NB4 (cell line): ENCODE measurements at places on chromosomes 16 and 17.

DNA sequence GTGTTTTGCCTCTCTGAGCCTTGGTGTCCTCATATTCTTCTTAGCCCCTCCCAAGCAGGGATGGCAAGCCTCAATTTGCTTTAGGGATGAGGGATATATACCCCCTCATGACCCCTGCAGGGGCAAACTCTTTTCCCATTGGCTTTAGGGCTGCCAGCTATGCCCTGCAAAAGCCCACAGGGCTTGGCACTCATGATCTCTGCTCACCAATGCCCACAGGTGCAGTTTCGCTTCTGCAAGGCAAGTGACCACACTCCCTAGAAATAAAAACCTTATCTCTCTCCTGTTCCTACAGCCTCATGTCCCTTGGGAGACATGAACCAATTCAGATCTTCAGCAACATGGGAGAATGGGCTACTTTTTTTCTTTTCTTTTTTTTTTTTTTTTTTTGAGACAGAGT is 8.8 kb downstream of the BEAN1 start:
- peak; percentile 54 for DNase-seq

GRCh38 chr17:57512691-57513090 is 232.4 kb downstream of the CCDC182 start:
- DNase-seq: no peak

DNA sequence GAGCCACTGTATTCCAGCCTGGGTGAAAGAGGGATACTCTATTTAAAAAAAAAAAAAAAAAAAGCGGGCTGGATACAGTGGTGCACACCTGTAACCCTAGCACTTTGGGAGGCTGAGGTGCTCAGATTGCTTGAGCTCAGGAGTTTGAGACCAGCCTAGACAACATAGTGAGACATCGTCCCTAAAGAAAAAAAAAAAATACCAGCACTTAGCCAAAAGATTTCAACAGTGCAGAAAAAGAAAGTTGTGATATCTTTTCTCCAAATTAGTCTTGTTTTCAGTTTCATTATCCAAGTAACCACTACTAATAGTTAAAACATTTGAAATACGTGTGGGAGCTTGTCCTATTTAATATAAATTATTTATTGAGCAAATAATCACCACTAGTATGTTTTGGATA is 48.7 kb downstream of the TENT4B start:
- no peak for DNase-seq

- peak; percentile 65 for DNase-seq
Measured at GRCh38 chr17:41521574-41522261, 3.0 kb upstream of the KRT15 start.

DNA sequence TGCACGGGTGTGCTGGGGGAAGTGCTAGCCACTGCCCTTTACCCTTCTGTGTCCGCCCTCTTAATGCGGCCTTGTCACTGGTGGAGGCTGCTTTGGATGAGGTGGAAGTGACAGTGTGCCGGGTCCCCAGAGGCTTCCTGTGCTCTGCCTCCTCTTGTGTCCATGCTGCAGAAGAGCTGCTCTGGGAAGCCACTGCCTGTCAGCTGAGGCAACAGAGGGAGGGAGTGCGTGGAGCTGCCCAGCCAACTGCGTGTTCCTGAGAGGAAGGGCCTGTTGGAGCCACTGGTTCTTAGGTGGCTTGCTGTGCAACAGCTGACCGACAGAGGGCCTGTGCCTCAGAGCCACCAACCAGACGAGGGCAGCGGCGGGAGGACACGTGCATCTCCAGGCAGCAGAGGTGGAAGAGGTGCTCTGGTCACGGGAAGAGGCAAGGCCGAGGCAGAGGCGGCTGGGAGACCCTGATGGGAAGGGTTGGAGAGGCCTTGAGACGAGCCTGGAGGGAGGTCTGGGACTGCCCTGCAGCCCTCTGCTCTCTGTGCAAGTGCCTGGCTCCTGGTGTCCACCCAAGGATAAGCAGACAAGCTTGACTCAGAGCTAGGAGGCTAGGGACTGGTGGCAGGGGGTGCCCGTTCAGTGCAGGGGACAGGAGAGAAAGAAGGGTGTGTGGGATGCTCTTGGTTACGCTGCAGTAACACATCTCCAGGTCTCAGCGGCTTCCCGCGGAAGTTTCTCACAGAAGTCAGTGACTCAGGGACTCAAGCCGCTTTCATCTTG is 25.4 kb downstream of the B9D1 start:
- DNase-seq: no peak

DNA sequence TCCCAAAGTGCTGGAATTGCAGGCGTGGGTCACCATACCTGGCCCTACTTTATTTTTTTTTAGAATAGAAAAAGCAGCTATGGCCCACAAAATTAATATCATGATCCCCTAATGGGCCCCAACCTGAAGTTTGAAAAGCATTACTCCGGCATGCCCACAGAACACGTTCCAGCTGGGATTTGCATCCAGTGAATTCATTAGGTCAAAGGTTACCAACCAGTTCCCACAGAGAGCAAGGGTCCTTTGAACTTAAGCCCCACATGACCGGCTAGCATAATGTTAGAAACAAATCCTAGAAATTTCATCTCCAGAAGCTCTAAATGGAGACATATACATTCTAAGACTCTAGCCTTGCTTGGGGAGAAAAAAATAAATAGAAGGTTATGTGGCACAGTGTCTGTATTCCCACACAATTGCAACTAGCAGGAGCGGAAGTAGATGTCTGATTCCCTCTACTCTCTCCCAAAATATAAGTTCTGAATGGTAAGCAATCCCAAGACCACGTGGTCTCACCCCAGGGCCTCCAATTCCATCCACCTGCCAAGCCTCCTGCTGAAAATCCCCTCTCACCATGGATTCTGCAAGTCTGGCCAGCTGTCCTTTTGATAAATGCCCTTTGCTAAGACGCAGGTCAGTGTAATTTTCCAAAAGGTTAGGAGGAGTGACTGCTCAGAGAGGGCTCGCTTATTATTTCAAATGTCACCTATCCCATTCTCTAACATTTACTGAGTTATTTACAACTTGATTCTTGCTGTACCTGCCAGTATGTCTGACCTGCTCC is 395.8 kb downstream of the NPIPA8 start:
- no peak for DNase-seq

DNA sequence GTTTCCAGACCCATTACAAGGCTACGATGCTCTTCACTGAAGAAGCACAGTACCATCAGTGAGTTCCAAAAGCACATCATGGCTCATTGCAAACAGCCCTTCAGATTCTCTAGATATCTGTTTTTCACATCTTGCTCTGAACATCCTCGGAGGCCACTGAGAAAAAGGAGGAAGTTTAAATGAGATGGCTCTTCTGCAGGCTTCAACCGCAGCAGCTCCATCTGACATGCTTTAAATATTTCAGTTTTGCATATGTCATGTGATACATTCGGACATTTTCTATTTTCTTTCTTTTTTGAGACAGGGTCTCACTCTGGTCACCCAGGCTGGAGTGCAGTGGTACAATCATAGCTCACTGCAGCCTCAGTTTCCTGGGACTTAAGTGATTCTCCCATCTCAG is 396.8 kb downstream of the NPIPA8 start:
- DNase-seq: peak; percentile 1

- DNase-seq: peak; percentile 60
Measured at GRCh38 chr17:50210240-50211225, 9.1 kb upstream of the COL1A1 start.

DNA sequence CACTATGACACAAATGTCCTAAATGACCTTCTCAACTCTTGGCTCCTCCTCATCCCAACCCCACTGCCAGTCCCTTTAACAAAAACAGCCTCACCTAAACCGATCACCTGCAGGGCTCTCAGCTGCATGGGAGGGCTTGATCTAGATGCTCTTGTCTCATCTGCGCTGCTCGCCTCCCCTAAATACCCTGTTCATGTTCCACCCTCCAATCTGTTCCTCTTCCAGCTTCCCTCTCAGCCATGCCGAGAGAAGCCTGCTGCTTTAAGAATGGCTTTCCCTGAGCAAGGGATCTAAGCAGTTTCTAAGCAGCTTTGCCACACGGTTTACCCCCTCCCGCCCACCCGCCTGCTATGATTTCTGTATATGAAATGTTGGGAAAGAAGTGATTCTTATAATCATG is 23.7 kb downstream of the PIPOX start:
- no peak for DNase-seq

DNA sequence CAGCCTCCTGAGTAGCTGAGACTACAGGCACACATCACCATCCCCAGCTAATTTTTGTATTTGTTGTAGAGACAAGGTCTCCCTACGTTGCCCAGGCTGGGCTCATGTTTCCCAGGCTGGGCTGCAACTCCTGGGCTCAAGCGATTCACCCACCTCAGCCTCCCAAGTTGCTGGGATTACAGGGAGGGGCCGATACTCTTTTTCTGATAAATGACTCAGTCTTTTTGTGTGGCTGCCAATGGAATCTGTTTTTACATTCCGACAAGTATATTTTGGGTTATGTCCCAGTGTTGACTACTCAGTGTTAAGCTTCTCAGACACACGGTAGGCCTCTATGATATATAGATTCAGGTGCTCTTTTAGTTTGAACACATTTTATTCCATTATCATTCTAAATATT is 58.1 kb downstream of the SLFN11 start:
- no peak for DNase-seq
